ENCODE measurements at places on chromosomes 12 and 14.
A peak's percentile ranks its signal among the peaks of the same experiment; 100 is the strongest.

DNA sequence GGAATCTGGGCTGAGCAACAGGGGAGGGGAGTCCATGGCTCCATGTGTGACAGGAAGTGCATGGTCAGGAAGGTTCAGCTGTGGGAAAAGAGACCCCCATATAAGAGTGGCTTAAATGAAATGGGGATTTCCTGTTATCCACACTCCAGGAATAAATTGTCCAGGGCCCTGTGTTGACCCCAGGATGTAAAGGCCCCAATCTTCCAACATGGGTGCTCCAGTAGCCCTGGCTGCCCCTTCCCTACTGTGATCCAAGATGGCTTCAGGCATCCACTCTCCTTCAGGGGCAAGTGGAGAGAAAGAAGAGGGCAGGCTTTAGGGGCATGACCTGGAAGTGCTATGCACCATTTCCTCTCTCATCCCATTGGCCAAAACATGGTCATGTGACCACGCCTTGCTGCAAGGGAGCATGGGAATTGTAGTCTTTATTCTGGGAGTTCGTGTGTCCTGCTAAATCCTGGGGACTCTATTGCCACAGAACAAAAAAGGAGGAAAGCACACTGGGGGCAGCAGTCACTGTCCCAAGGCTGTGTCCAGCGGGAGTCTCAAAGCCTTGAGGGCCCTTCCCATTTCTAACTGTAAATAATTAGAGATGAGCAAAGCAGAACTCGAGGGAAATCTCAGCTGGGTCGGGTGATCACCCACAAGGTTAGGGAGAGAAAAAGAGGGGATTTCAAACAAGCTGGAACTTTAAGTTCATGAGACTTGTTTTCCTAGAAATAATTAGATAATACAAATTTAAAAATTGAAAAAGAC is 289.2 kb downstream of the ADGRD1 start:
- no peaks in the 10 kb centered on the region for H3K36me3 ChIP-seq
- H3K4me1 ChIP-seq = no peaks in the 10 kb centered on the region
- no peak overlapping the region for H3K27ac ChIP-seq
- no peak for DNase-seq

GRCh38 chr14:24436355-24437019 is 6.1 kb downstream of the SDR39U1 start:
- no peak overlapping the region for H3K4me3 ChIP-seq
- peak overlapping the region; percentile 77 for H3K27ac ChIP-seq
- H3K4me1 ChIP-seq = no peaks in the 10 kb centered on the region

DNA sequence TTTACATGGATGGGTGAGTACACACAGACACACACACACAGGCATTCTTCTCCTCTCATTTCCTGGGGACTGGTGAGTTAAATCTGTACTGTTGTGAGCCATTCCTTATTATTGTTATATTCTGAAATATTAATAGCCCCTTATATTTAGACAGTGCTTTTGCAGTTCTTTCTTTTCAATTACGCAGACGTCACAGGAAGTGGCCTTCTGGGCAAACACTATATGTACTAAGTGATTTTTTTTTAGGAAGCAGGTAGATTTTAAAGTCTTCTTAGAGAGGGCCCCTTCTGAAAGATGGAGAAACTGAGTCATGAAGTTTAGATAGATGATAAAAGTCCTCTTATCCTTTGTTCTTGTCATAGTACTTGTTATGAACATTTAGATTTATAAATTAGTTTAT is 1213.6 kb downstream of the VRK1 start:
- no peak for DNase-seq
- H3K27ac ChIP-seq = no peak overlapping the region
- no peaks in the 10 kb centered on the region for H3K27me3 ChIP-seq
- H3K4me1 ChIP-seq = no peaks in the 10 kb centered on the region

DNA sequence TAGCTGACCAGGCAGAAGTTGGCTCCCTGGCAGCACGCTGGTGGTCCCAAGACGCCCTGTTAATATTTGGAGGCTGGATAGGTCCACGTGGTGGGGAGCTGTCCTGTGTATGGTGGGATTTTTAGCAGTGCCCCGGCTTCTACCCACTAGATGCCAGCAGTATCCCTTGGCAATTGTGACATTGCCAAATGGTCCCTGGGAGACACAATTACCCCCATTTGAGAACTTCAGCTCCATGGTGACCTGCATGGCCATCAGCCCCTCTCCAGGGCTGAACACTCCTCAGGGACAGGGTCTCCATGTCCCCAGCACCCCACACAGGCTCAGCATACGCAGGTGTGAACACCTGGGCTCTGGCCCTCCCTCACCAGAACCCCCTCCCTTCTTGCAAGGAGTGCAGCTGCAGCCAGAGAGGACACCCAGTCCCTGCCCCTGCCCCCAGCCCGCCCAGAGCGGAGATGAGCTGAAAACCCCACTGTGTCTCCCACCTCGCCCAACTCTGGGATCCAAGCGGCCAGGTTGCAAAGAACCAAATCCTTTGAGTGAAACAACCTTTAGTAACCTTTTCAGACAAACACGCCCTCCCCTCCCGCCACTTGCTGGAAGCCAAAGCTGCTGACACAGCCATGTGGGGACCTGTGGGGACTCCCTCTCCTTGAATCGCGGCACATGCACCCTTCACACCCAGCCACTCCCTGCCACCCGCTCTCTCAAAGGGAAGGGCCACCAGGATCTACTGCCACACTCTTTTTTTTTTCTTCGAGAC is 120.4 kb downstream of the CALM1 start:
- no peak for DNase-seq
- no peaks in the 10 kb centered on the region for H3K36me3 ChIP-seq
- no peak overlapping the region for H3K4me3 ChIP-seq
- peaks cover 4% of the 10 kb centered on the region for H3K4me1 ChIP-seq

DNA sequence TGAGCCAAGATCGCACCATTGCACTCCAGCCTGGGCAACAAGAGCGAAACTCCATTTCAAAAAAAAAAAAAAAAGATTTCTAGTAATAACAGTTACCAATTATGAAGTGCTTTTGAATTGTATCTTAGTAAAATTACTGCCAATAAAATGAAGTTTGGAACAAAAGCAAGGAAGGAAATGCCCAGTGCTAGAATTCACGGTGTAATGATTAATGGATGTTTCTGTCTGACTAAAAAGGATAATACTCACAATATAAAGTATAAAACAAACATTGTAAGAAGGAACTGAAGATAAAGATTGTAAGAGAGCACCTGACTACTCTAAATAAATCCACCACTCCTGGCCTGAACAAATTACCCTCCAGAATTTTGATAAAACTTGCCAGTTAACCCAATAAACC is 4.0 kb downstream of the TMEM116 start:
- H3K27ac ChIP-seq = no peak overlapping the region
- no peaks in the 10 kb centered on the region for H3K27me3 ChIP-seq
- peaks cover 25% of the 10 kb centered on the region for H3K4me1 ChIP-seq

DNA sequence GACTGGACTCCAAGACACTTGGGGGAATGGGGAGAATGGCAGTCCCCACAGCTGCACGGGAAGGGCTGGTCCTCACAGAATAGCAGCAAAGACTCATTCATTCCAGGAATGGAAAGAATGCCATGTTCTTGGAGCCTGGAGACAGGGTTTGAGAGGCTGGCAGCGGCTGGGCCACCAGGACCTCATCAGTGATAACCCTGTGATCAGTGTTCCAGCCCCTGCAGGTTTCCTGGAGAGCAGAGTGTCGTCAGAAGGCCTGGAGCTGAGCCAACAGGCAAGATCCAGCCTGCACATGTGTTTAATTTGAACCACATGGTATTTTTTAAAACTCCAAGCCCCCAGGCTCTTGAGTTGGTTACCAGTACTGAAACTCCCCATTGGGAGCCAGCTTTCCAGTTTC is 11.3 kb downstream of the BDKRB1 start:
- no peak for DNase-seq
- H3K27me3 ChIP-seq = no peaks in the 10 kb centered on the region
- H3K27ac ChIP-seq = peak overlapping the region; percentile 13
- H3K4me3 ChIP-seq = no peak overlapping the region
- H3K4me1 ChIP-seq = no peaks in the 10 kb centered on the region

- H3K27me3 ChIP-seq = no peaks in the 10 kb centered on the region
- H3K36me3 ChIP-seq = no peaks in the 10 kb centered on the region
- DNase-seq = no peak
- H3K4me3 ChIP-seq = no peak overlapping the region
These were observed 44.9 kb upstream of the SCN8A start for GRCh38 chr12:51546097-51546496.

- H3K4me3 ChIP-seq = no peak overlapping the region
- H3K27ac ChIP-seq = no peak overlapping the region
- no peaks in the 10 kb centered on the region for H3K4me1 ChIP-seq
- H3K27me3 ChIP-seq = no peaks in the 10 kb centered on the region
These were observed 65.4 kb downstream of the CLMN start for GRCh38 chr14:95254288-95254687.

GRCh38 chr14:76867516-76868453 is 41.6 kb downstream of the LRRC74A start:
- no peak overlapping the region for H3K4me3 ChIP-seq
- H3K36me3 ChIP-seq = no peaks in the 10 kb centered on the region
- no peak overlapping the region for H3K27ac ChIP-seq
- no peak for DNase-seq
- H3K4me1 ChIP-seq = no peaks in the 10 kb centered on the region

GRCh38 chr14:102215576-102216250 is 76.0 kb downstream of the WDR20 start:
- no peak overlapping the region for H3K27ac ChIP-seq
- H3K36me3 ChIP-seq = no peaks in the 10 kb centered on the region
- H3K4me1 ChIP-seq = no peaks in the 10 kb centered on the region
- DNase-seq = no peak

DNA sequence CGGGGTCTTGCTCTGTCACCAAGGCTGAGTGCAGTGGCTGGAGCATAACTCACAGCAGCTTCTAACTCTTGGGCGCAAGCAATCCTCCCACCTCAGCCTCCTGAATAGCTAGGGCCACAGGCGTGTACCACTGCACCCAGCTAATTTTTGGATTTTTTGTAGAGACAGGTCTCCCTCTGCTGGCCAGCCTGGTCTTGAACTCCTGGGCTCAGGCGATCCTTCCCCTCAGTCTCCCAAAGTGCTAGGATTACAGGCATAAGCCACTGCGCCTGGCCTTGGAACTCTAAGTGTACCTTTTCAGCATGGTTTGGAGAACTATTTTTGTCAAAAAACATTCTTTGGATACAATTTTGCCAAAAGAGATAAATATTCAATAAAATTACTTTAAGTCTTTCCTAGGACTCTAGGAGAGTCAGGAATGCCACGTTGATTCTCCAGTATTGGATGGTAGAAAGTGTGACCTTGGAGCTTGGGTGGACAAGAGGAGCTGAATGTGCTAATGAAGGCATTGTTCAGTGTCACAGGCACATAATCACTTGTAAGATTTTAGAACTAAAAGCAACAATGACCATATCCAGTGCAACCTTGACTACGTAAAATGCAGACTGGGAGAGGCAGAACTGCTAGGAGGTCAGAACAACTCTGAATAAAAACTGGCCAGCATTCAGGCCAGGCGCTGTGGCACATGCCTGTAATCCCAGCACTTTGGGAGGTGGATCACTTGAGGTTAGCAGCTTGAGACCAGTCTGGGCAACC is 2.8 kb downstream of the SRSF9 start:
- H3K27ac ChIP-seq = no peak overlapping the region
- no peak overlapping the region for H3K4me3 ChIP-seq
- peaks cover 8% of the 10 kb centered on the region for H3K36me3 ChIP-seq
- peaks cover 13% of the 10 kb centered on the region for H3K4me1 ChIP-seq

DNA sequence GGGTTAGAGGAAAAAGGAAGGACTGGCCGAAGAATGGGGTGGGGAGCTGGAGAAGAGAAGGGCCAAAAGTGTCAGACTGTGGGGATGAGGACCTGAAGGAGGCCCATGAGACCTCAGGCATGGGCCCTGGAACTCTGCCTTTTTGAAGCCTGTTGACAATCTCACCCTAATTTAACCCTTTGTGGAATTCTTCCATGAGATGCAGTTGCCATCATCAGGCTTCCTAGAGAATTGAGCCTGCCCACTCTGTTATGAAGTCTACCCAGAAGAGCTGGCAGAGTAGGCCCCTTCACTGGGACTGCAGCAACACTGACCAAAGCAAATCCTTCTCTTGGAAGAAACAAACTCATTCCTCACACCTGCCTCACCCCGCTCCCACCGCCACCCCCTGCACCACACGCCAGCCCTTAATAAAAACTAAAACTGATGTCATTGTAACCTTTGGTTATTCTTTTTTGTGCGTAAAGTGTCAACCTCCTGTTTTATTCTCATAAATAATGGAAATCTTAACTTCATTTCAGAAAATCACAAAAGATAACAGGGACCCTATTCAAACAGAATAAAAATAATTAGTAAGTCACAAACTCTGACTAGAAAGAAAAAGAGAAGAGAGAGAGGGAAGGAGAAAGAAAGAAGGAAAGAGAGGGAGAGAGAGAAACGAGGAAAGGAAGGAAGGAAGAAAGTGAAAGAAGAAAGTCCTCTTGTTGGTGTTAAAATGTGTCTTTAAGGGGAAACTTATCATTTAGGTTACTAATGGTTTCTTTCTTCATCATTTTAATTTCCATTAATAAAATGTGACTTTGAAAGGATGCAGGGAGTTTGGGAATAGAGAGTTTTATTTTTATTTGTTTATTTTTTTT is 61.3 kb downstream of the CRADD start:
- no peaks in the 10 kb centered on the region for H3K4me1 ChIP-seq
- H3K4me3 ChIP-seq = no peak overlapping the region
- H3K36me3 ChIP-seq = no peaks in the 10 kb centered on the region
- H3K27ac ChIP-seq = peak overlapping the region; percentile 93
- no peak for DNase-seq
- H3K27me3 ChIP-seq = no peaks in the 10 kb centered on the region

- no peak overlapping the region for H3K4me3 ChIP-seq
- no peaks in the 10 kb centered on the region for H3K4me1 ChIP-seq
- H3K36me3 ChIP-seq = no peaks in the 10 kb centered on the region
- H3K27ac ChIP-seq = no peak overlapping the region
These were observed 27.0 kb upstream of the PLEK2 start for GRCh38 chr14:67438969-67439368.

- DNase-seq = no peak
- no peaks in the 10 kb centered on the region for H3K4me1 ChIP-seq
- no peaks in the 10 kb centered on the region for H3K27me3 ChIP-seq
- no peak overlapping the region for H3K27ac ChIP-seq
- no peak overlapping the region for H3K4me3 ChIP-seq
- no peaks in the 10 kb centered on the region for H3K36me3 ChIP-seq
These were observed 439.9 kb upstream of the RGS6 start for GRCh38 chr14:71492346-71492745.

DNA sequence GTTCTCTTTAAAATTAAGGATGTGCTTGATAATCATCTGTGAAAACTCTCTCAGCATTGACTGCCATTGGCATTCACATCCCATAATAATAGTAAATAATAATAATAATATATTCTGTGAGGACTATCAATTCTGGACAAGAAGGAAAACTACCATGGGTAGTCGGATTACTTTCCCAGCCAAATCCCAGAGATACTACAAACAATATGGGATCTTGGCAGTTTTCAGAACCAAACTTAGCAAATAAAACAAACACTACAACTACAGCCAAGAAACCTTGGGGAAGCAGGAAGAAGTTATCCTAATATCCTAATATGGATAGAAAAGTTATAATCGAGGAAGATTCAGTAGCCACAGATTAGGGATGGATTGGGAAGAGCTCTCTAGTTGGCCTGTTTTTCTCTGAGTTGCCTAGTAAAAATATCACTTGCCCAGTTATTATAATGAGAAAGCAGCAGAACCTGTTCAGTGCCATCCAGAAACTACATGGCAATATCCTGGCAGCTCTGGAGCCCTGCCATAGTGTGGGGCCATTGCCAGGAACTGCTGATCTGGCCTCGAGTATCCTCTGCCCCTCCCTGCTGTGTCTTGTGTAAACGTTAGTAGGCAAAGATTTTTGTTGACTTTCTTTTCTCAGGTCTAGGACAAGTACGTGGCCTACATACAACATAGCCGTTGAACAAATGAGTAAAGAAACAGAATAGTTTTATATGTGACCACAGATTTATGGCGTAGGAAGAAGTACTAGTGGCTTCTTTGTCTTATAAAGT is 193.5 kb downstream of the SLC2A13 start:
- no peaks in the 10 kb centered on the region for H3K4me1 ChIP-seq
- H3K4me3 ChIP-seq = no peak overlapping the region
- H3K36me3 ChIP-seq = no peaks in the 10 kb centered on the region
- peak; percentile 90 for DNase-seq
